T-helper 1 cell (primary cell): ENCODE measurements at places on chromosomes 16 and 17.
A peak's percentile ranks its signal among the peaks of the same experiment; 100 is the strongest.

- no peak for DNase-seq
Observed at GRCh38 chr16:84661418-84662060, 13.2 kb downstream of the KLHL36 start.

- no peak for DNase-seq
Observed at GRCh38 chr17:72004011-72004427, 116.8 kb upstream of the SOX9 start.

DNA sequence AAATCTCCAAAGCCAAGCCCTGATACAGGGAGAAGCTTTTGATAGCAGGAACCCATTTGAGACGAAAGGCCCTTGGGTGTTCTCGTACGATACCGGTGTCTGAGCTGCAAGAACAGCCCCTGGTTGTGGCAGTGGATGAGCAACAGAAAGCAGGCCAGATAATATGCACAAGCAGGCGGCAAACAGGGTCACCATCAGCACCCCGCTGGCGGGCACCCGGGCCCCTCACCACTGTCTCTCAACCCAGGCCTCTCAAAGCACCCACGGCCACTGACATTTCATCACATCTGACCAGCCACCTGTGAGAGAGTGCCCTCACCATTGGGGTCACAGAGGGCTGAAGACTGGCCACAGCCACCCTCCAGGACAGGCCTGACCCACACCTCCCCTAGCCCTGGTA is 230.4 kb downstream of the C16orf78 start:
- DNase-seq: no peak

GRCh38 chr17:32688221-32688620 is 188.7 kb downstream of the MYO1D start:
- DNase-seq: no peak

DNA sequence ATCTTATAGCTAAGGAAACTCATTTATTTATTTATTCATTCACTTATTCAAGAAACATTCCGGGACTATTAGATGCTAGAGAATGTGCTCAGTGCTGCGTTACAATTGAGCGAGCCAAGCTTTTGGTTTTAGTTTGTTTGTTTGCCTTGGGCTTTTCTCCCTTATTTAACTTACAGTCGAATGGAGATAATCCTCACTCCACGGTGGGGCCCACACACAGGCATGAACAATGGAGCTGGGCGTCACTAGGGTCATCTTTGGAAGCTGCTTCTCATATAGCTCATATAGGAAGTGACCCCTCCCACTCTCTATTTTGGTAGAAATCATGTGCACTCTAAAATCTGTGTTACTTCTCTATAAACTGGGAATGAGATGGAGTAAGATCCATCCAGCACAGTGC is 210.0 kb downstream of the TMEM114 start:
- DNase-seq: no peak

DNA sequence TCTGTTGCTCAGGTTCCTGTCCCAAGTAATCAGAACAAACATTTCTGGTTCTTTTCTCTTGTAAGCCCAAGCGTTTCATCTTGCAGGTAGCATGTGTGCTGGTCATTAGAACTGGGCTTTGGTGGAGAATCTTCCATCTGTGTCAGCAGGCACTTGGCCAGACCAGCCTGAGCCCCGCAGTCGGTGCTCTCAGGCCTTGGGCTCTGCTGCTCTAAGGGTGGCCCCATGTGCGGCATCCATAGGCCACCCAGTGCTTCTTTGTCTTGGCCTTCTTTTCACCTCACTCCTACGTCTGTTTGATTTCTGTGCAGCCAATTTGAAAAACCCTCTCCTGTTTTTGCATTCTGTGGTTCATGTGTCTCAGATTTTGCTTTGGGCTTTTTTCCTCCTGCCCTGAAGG is 51.6 kb downstream of the PLD6 start:
- DNase-seq: no peak

GRCh38 chr16:17899141-17899540 is 428.4 kb upstream of the XYLT1 start:
- no peak for DNase-seq

DNA sequence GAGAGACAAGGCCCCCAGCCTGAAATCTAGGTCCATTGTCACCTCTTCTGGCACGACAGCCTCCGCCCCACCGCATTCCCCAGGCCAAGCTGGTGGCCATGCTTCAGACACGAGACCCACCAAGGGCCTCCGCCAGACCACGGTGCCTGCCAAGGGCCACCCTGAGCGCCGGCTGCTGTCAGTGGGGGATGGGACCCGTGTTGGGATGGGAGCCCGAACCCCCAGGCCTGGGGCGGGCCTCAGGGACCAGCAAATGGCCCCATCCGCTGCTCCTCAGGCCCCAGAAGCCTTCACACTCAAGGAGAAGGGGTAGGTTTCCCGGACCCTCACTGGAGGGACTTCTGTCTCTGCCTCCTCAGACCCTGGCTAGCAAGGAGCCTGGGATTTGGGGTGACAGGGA is 1.0 kb downstream of the TEDC2 start:
- DNase-seq: no peak

DNA sequence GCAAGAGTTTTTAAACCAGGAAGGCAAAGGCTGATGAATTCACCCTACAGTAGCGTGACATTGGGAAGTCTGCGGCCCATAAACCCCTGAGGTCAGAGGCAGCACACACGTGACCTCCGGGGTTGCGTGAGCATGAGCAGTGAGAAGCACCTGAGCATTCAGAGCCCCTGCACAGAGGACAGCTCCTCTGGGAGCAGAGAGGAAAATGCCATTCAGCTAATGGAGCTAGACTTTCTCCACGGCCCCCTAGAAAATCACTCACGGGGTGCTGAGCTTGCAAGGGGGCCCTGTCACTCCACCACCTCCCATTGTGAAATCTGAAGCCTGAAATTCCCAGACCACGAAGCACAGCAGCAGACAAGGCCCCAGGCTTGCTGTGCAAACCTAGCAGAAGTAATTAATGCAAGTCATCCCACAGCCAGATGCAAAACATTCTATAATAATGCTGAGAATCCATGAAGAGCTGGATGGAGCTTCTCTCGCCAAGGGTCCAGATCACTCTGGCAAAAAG is 114.9 kb upstream of the RCVRN start:
- no peak for DNase-seq

- DNase-seq: no peak
Observed at GRCh38 chr16:11510178-11510973, 76.3 kb downstream of the LITAF start.

GRCh38 chr16:29903590-29903989 is 3.3 kb downstream of the ASPHD1 start:
- DNase-seq: no peak

DNA sequence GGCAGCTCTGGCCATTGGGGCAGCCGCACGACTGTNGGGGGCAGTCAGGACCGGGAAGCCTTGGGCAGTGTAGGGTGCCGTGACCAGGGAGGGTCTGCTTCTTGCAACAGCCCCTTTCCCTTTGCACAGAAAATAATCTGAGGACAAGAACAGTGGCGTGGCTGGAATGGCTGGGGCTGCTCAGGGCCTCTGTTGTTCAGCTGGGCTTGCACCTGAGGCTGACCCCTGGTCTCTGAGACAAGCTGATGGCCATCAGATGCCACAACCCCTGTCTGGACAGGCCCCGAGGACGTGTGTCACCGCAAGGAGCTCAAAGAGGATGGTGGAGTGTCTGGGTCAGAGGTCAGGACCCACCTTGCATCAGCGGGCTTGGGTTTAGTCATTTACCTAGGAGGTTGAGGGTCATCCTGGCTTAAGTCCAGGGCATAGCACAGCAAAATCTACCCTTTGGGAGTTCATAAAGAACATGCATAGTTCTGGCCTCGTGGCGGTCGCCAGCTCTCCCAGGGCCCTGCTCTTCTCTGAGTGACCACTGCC is 46.9 kb downstream of the METRNL start:
- no peak for DNase-seq

- no peak for DNase-seq
Observed at GRCh38 chr17:34598161-34598776, 18.9 kb downstream of the TMEM132E start.

DNA sequence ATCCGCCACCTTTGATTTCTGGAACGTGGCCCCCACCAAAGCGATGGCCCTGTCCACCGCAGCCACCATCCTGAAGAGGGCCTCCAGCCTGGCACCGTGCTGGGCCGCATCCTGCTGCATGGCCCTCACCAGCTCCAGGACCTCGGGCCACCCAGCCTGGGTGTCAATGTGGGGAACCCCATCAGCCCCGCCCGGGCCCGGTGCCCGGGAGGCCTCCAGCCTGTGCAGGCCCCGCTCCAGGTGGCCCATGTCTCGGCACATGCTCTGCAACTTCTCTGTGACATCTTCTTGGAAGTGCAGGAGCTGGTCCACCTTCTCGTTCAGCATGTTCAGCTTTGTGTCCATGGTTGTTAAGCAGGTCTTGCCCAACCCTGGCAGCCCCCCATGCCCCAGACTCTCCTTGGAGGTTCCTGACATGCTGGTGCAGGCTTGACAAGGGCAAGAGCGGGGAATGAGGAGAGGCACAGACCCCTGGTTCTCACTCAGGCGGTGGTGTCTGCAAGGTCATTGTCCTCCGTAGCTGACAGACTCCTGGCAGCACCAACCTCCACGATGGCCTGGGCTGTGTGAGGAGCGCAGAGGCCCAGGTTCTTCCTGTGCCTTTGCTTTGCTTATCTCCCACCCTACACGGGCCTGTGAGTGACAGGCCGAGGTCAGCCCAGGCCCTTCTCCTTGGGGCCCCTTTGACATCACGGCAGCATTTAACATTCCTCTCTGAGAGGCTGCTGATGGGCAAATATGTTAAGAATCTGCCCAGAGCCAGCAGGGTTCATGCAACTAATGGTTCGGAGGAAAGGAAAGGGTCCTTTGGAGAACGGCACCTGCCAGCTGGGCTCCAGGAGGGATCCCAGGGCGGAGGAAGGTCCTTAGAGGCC is at the start of gene MYLK3:
Gene MYLK3, minus strand, starts transcription at position 568 of the 875 bp plus-strand sequence. Its CDS starts 151 bp downstream, at position 417.
- no peak for DNase-seq

- DNase-seq: no peak
Observed at GRCh38 chr17:43952351-43952723, 1.4 kb downstream of the PYY start.

- no peak for DNase-seq
Observed at GRCh38 chr17:19386051-19386929, 700 bp downstream of the MFAP4 start.

DNA sequence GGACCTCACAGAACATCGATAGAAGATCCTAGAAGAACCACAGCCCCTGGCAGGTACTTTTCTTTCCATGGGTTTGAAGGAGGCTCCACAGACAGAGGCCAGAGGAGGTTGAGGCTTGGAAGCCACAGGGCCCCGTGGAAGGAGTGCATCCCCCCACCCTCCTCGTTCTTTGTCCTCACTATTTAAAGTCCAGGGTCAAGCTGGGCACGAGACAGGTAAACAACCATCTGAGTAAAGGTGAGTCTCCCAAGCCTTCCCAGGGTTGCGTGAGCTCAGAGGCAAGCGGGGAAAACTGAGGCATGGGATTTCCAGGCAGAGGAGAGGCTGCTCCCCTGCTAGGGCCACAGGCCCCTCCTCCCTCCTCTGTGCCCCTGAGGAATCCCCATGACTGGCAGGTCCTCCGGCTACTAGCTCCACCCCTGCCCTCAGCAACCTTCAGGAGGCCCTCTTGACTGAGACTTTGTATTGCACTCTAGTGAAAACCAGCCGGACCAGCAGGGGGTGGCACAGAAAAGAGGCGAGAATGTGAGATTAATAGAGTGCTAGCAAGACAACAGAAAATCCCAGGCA is 927 bp upstream of the SULT1A2 start:
- DNase-seq: no peak

GRCh38 chr17:29572691-29573557 is 4.4 kb downstream of the TP53I13 start:
- peak; percentile 34 for DNase-seq

DNA sequence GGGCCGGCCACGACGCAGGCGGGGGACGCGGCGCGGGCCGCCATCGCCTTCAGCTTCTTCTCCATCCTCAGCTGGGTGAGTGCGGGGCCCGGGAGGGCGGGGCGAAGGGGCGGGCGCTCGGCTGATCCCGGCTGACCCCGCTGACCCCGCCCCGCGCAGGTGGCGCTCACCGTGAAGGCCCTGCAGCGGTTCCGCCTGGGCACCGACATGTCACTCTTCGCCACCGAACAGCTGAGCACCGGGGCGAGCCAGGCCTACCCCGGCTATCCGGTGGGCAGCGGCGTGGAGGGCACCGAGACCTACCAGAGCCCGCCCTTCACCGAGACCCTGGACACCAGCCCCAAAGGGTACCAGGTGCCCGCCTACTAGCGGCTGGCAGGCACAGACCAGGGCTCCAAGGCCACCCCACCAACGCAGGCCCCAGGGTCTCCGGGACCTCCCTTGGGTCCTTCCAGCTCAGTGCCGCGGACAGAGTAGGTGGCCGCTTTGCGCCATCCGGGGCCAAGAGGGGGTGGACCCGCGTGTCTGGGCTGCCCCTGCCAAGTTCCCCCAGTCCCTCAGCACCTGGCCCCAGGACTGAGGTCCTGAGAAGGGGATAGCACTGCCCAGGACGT is 3.0 kb downstream of the SYNGR3 start:
- no peak for DNase-seq

GRCh38 chr17:65794572-65794971 is 233.1 kb upstream of the AXIN2 start:
- DNase-seq: no peak

DNA sequence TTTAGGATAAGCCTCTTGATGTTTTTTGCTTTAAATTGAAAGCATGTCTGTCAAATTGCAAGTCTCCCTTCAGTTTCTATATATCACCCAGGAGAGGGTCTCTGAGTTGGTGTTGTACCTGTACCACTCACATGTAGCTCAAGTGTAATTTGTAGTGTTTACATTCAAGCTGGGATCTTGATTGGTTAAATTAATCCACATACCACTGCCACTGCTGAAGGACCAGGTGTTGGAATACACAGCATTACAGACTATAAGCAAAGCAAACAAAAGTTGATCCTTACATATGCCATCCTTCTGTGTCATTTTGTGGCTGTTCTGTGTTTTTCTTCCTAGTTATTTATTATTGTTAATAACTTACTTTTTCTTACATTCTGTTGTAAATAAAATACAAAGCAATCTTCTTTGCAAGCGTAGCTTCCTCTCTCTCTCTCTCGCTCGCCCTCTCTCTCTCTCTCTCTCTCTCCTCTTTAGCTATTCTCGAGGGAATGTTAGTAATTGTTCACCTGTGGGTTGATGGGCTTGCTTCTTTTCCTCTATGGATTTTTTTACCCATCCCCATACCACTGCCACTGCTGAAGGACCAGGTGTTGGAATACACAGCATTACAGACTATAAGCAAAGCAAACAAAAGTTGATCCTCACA is 20.8 kb upstream of the NOL11 start:
- DNase-seq: no peak

DNA sequence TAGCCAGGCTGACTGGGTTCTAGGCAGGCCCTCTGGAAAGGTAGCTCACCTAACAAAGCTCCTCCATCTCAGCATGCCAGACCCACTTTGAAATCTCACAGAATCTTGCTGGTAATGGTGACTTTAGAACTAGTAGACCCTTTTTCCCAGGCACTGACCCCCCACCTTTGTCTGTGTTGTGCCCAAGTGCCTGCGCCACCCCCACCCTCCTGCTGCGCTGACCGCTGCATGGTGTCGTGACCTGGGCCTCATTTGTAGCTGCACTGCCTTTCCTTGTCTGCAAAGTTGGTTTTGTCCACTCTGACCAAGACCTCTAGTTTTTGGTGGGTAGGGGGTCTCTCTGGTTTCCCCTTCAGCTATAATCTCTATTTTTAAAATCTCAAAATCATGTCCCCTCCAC is 6.8 kb downstream of the ATXN1L start:
- no peak for DNase-seq

- DNase-seq: no peak
Observed at GRCh38 chr17:2551493-2551892, 39.8 kb upstream of the METTL16 start.
